ENCODE measurements at places on chromosomes 13 and 19.

GRCh38 chr13:23608701-23609413 lies 38.6 kb downstream of the TNFRSF19 start:
- no peak overlapping the region for H3K4me3 ChIP-seq
- peaks cover 17% of the 10 kb centered on the region for H3K4me1 ChIP-seq
- no peaks in the 10 kb centered on the region for H3K36me3 ChIP-seq
- H3K27ac ChIP-seq, result peak overlapping the region; percentile 43
- no peaks in the 10 kb centered on the region for H3K27me3 ChIP-seq

DNA sequence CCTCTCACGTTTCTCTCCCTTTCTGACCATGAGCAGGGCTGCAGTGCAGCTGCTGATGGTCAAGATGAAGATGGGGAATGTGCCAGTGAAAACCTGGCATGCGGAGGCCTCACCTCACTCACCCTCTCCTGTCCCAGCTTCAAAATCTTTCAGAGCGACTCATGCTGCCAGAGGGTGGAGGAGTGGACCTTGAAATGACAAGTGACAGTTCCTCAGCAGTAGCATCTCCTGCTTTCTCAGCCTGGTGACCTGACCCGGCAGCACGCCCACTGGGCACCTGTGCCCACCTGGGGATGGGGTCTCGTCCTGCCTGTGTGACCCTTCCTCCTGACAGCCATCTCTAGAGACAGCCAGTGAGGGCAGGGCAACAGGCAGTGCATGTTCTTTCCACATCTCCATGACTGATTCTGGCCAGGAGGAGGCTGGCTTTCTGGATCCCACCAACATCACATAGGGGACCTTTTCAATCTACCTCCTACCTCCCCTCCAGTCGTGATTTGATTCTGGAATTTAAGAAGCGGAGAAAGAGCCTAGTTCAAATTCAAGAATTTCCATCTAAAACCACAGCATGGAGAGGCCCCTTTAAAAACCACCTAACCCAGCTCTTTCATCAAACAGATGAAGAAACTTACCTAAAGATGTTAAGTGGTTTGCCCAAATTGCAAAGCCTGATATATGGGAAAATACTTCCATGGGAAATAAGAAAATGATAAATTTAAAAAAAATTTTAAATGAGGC lies 45.8 kb downstream of the RFX2 start:
- peaks cover 62% of the 10 kb centered on the region for H3K4me1 ChIP-seq
- no peaks in the 10 kb centered on the region for H3K36me3 ChIP-seq
- no peak overlapping the region for H3K4me3 ChIP-seq
- no peaks in the 10 kb centered on the region for H3K27me3 ChIP-seq
- H3K27ac ChIP-seq, result no peak overlapping the region

GRCh38 chr13:43626994-43627393 lies 159.8 kb downstream of the ENOX1 start:
- H3K27ac ChIP-seq, result no peak overlapping the region
- no peaks in the 10 kb centered on the region for H3K36me3 ChIP-seq
- H3K4me1 ChIP-seq, result no peaks in the 10 kb centered on the region
- H3K27me3 ChIP-seq, result no peaks in the 10 kb centered on the region
- no peak for DNase-seq

GRCh38 chr19:35362261-35363000 lies 4.2 kb downstream of the FFAR3 start:
- H3K27me3 ChIP-seq, result no peaks in the 10 kb centered on the region
- H3K36me3 ChIP-seq, result no peaks in the 10 kb centered on the region
- no peaks in the 10 kb centered on the region for H3K4me1 ChIP-seq
- DNase-seq, result no peak
- no peak overlapping the region for H3K27ac ChIP-seq

DNA sequence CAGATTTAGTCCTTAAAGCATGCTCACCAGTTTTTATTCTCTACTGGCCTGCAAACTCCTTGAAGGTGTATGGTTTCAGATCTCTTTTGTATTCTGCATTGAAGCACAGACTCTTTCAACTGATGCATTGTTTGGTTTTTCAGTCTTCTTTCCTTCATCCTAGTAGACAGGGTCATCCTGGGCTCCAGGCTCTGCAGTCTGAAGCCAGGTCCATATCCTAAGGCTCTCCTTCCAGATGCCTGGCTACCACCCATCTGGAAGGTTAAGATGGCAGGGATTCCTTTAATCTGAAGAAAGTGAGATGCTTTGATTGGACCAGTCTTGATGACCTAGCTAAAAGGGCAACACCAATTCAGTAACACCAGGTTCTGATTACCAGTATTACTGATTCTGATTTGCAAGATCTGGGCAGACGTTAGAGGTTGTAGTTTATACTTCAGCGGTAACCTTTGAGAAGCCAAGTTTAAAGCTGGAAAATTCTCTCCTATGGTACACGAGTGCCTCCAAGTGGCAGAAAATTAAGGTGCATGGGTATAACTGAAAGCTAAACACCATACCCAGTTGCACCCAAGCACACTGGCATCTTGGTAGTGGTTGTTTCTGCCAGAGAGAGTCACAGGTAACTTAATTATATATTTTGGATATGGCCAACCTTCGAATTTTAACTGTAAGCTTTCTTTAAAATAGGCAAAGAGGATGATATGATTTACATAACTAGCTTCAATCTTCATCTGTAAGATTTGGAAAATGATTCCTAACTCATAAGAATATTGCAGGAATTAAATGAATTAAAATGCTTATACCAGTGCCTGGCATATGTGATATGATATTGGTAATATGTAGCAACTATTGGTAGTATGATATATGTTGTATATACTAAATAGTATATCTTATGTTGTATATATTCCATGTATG lies 1651.9 kb upstream of the MIR17HG start:
- no peak overlapping the region for H3K4me3 ChIP-seq
- no peaks in the 10 kb centered on the region for H3K36me3 ChIP-seq
- H3K27me3 ChIP-seq, result no peaks in the 10 kb centered on the region
- DNase-seq, result no peak

GRCh38 chr13:108859197-108860012 lies 230.0 kb downstream of the MYO16 start:
- no peak overlapping the region for H3K4me3 ChIP-seq
- H3K36me3 ChIP-seq, result no peaks in the 10 kb centered on the region
- no peaks in the 10 kb centered on the region for H3K4me1 ChIP-seq
- H3K27ac ChIP-seq, result no peak overlapping the region
- no peak for DNase-seq
- H3K27me3 ChIP-seq, result no peaks in the 10 kb centered on the region

- no peak for DNase-seq
- no peak overlapping the region for H3K4me3 ChIP-seq
- H3K36me3 ChIP-seq, result no peaks in the 10 kb centered on the region
- no peaks in the 10 kb centered on the region for H3K4me1 ChIP-seq
- no peaks in the 10 kb centered on the region for H3K27me3 ChIP-seq
- no peak overlapping the region for H3K27ac ChIP-seq
Measured at GRCh38 chr13:90177512-90177911, 1170.0 kb upstream of the MIR17HG start.

All from thymus (tissue), 14 donors.